GM18507 (cell line): ENCODE measurements at places on chromosomes 5 and 9.

DNA sequence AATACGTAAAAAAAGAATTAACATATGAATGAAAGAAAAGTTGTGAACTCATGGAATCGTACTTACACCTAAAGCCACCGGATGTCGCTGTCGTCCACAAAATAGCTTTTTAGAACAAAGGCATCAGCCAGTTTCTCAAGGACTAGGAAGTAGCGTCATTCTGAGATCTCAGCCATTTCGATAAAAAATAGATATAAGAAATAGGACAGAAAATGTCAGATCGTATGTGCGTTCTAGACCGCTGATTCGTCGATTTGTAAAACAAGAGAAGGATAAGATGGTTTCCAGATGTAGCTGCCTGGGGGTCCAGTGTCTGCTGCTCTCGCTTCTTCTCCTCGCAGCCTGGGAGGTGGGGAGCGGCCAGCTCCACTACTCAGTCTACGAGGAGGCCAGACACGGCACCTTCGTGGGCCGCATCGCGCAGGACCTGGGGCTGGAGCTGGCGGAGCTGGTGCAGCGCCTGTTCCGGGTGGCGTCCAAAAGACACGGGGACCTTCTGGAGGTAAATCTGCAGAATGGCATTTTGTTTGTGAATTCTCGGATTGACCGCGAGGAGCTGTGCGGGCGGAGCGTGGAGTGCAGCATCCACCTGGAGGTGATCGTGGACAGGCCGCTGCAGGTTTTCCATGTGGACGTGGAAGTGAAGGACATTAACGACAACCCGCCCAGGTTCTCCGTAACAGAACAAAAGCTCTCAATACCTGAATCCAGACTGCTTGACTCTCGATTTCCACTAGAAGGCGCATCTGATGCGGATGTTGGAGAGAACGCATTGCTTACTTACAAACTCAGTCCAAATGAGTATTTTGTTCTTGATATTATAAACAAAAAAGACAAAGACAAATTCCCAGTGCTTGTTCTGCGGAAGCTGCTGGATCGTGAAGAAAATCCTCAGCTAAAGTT, at the start of gene PCDHA10:
Gene PCDHA10 (plus strand): TSS at position 126 of the 903 bp plus-strand sequence. CDS start 152 bp downstream, at position 278.
- no peak for DNase-seq

GRCh38 chr9:75642522-75642921, 248.0 kb upstream of the PCSK5 start:
- DNase-seq, result no peak

DNA sequence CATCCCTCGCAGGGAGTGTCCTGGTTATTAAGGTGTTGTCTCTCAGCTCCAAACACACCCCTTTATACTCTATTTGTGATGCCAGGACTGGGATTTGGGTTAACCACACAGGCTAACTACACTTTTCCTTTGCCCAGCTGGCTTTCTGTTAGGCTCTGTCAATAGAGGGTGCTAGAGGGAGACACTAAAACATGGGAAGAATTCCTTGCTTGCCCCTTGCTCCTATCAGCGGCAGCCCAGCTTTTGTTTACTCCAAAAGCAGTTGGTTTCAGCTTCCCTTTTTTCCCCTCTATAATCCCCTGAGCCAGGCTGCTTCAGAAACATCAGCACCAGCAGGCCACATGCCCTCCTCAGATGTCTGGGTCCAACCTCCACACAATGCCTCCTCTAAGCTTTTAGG, 297.1 kb downstream of the KCTD16 start:
- no peak for DNase-seq

- no peak for DNase-seq
Observed at GRCh38 chr9:115209601-115210306, 91.8 kb upstream of the TNC start.

DNA sequence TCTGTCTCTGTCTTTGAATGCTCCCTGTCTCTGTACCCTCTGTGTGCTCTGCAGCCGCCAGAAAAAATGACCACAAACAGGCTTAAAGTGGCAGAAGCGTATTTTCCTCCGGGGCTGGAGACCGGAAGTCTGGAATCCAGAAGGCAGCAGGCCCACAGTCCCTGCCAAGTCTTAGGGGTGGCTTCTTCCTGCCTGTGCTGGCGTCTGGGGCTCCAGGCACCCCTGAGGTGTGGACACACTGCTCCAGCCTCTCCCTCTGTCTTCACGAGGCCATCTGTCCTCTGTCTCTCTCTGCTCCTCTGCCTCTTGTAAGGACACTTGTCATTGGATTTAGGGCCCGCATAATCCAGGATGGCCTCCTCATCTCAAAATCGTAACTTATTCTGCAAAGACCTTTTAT, 298.4 kb upstream of the IRX4 start:
- DNase-seq, result no peak

GRCh38 chr9:135941288-135941995, 19.7 kb downstream of the UBAC1 start:
- no peak for DNase-seq

- DNase-seq, result no peak
Observed at GRCh38 chr9:107667231-107668070, 177.9 kb upstream of the KLF4 start.

DNA sequence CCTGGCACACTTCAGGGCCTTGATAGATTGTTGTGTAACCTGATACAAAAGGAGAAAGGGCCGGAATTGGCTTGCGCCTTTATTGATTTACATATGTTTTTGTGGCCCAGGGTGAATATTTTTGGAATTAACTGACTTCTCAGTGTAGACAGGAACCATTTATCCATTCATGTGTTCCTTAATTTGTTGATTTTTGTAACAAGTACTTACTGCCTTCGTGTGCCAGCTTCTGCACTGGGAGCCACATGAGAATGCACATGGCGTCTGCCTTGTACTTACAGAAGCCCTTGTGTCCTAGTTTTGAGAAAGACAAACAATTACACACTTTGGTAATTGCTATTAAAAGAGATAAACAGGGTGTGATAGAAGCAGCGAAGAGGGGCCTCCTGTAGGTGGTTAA, 26.4 kb downstream of the EHMT1 start:
- no peak for DNase-seq

DNA sequence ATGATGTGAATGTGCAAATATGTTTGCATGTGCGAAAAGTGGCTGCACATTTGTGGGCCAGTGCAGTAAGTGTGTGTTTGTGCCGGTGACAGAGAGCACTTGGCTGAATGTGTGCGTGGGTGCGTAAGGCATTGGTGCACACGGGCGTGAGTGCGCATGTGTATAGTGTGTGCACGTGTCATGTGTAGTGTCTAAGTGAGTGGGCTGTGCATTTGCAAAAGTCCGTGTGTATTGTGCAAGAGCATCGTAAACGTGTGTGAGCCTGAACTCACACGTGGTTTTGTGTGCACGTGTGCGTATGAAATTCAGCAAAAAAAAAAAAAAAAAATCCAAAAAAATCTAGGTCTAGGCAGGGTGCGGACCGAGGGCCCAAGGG, 6.5 kb upstream of the EBF1 start:
- no peak for DNase-seq

DNA sequence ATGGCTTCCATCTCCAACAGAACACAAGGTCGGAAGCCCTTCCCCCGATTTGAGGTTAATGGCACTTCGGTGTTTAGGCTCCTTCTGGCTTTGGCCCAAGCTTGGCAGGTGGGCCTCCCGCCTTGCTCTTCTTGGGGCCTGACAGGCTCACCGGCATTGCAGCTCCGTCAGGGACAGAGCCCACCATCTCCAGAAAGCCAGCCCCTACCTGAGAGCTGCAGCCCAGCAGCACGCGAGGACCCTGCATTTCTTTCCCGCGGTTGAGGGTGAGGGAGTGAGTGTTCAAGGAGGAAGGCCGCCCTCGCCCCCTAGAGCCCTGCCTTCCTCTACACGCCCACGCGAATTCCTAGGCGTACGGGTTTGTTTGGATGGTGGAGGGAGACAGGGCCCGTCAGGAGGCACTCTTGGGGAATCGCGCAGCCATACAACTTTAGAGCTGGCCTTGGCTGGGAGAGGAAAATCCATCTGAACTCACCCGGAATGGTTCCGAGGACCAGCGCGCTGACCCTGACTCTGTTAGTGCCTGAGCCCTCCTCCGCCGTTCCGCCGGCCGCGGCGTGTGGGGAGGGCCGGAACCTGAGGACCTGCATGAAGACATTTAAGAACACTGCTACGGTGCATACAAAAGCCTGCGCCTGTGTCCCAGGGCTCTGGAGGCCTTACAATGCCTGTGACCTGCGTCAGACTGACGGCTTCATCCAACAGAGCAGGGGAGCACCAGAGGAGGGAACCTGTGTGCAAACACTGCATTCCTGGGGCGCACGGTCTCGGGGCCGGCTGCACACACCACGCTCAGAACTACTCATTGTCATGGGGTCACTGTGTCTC, 73.8 kb downstream of the MRPL36 start:
- DNase-seq, result no peak

GRCh38 chr5:64980176-64980575, 211.4 kb downstream of the CWC27 start:
- DNase-seq, result no peak

DNA sequence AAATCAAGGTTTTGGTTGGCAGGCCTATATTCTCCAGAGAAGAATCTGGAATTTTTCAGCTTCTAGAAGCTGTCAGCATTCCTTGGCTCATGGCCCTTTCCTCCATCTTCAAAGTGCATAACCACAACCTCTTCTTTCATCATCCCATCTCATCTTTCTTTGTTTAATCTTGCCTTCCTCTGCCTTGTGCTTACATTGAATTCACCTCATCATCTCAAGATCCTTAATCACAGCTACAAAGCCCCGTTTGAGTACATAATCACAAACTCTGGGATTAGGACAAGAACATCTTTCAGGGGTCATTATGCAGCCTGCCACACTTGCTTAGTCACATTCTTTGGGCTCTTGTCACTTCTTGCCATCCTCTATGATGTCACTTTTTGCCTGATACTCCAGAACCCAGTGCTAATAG, 130.3 kb downstream of the FOXD1 start:
- DNase-seq, result no peak

DNA sequence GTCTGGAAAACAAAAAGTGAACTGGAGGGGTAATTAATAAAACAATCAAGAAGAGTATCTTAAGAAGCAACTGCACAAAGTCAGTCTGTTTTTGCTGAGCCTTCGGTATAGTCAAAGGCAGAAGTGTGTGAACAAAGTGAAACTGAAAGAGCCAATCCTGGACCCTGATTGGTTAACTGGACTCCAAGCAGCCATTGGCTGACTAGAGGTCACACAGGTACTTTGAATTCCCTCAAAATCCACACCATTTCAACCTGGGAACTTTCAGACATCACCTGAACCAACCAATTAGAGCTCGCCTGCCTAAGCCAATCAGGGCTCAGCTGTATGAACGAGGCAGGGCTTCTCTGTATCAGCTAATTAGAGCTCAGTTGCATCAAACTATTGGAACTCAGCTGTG, 286.7 kb downstream of the TLE4 start:
- no peak for DNase-seq
